ENCODE measurements at places on chromosomes 16 and 17. TPM values are rescaled to one million over a fixed set of nuclear protein-coding genes. Genes with fewer than 3 reads are reported as not detected.
A peak's percentile ranks its signal among the peaks of the same experiment; 100 is the strongest.

ZACN gene
- 10.3 TPM for total RNA-seq

GRCh38 chr16:54174201-54174600, 112.4 kb downstream of the IRX3 start:
- DNase-seq: no peak

GRCh38 chr17:79842656-79843473, 3.6 kb upstream of the CBX4 start:
- peak; percentile 54 for DNase-seq

APOH gene
- total RNA-seq: not detected

NPIPA3 gene
- total RNA-seq: 1.3 TPM

- DNase-seq: peak; percentile 52
Measured at GRCh38 chr16:12082226-12082887, 105.8 kb downstream of the SNX29 start.

DNA sequence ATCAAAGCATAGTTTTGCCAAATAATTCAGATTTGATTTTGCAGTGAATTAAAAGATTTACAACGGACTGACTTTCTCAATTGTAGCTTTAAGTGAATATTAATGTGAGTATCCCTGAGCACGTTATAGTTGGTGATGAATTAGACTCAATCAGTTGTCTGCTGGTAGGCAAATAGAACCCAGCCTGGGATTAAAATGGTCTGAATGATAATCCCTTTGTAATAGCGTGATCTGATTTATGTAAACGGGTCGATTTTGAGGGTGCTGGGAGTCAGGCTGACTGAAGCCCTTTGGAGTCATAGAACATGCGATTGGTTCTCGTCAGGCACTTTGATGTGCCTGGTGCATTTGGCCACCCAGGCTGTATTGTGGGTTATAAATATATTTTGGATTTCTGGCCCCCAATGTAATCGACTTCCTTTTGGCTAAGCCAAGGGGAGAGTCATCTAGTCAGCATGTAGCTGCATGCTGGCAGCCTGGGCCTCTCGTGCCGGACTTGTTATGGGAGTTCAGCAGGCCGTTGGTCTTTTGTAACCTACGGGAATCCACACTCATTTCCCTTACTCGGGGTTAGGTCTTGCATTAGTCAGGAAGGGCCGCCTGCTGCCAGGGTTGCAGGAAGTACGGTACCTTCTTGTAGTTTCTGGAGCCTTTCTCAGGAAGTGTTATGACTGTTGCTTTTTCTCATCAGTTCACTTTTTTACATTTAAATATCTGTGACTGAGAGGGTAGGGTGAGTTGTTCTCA, 5.4 kb downstream of the PGS1 start:
- DNase-seq: peak; percentile 80

PMFBP1 gene
- total RNA-seq: 1.8 TPM

CDRT4 gene
- 16.2 TPM for total RNA-seq

GRCh38 chr16:65312795-65313194, 190.9 kb upstream of the CDH11 start:
- no peak for DNase-seq

MT1A gene
- total RNA-seq: 0.74 TPM

CACNG1 gene
- not detected for total RNA-seq

GRCh38 chr16:2366660-2367309, 26.3 kb upstream of the ABCA3 start:
- no peak for DNase-seq

DNA sequence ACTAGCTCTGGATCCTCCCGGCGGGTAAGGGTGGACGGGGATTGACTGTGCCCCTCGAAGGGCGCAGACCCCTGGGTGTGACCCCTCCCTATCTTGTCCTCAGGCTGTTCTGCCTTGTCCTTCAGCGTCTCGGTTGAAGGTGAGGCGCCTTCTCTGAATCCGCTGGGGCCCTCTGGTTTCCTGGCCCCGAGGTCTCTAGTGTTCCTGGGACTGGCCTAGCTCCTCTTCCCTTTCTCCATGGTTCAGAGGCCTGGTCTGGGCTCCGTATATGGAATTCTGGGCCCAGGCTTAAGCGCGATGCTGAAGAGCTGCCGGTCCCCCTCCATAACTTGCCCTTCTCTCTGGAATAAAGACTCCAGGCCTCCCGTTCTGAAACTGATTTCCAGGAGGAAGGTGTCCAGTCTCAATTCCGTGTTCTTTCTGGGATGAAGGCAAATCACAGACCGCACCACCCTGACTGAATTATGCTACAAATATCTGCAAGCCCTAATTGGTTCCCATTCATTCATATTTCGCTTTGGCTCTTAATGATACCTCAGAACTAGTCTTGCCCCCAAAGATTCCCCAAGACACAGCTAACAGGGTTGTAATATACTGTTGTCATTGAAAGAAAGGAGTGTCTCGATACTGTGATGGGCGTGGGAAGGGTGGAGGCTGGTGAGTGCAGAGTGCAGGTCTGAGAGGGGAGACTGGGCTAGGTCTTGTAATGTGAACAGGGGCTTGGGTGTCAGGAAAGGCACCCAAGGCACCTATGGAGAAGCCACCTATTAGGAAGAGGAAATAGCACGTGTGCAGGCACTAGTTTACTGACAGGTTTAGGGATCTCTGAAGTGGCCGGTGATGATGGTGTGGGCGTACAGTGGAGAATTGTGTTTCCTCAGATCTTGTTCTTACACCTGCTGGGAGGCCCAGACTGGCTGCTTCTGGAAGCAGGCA, 851 bp downstream of the EDC4 start:
- DNase-seq: no peak

COPS3 gene
- 89.0 TPM for total RNA-seq

GRCh38 chr17:50765454-50766221, 1.7 kb downstream of the ANKRD40CL start:
- no peak for DNase-seq

GRCh38 chr16:65185241-65185778, 63.4 kb upstream of the CDH11 start:
- no peak for DNase-seq

- DNase-seq: no peak
Measured at GRCh38 chr17:79023180-79023705, 726 bp upstream of the C1QTNF1 start.

DNA sequence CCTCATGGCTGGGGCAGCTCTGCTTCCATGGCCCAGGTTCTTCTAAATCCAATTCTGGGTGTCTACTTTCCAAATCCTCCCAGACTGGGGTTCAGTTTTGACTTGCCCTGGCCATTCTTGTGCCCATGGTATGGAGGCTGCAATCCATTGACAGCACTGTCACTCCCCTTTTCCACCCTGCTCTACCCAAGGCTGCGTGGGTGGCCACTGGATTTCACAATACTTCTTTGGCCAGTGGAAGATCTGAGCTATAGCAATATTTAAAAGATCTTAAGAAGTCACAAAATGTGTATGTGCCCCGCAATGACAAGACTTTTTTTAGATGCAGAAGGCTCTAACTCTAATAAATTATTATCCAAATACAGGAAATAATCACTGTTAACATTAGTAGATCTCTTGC, 329.4 kb upstream of the CCL2 start:
- no peak for DNase-seq

DNA sequence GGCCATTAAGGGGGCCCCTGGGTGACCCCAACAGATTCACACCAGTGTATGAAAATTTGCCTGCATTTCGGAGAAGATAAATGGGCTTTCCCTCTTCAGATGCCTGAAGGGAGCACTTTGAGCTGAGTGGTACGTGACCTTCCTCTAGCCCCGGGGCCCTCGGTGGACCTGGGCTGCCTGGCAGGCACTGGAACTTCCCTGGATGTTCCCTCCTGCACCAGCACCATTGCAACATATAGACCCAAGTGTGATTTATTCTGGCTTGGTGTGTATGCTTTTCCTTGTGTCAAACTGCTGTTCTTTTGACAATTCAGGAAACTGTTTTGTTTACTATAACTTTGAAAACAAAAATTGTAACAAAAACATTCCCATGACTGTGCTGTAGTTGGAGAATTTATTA, 93.8 kb downstream of the TNFRSF13B start:
- no peak for DNase-seq

MEOX1 gene
- 0.37 TPM for total RNA-seq

DNA sequence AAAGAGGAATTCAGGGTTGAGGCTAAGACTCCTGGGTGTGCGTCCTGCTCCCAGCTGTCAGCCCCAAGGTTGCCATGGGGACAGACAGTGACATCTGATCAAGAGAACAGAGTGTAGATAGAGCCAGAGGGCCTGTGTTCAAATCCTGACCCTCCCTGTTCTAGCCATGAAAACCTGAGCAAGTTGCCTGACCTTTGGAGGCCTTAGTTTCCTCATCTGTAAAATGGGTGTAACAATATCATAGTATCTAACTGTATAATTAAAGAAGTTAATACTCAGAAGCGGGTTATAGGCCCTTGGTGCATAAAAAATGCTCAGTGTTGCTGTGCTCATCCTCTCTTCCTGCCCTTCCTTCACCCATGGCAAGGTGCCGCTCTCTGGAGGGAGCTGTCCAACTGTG, 28.7 kb upstream of the FOXF1 start:
- DNase-seq: no peak

- no peak for DNase-seq
Measured at GRCh38 chr17:46202424-46202823, 9.2 kb upstream of the KANSL1 start.

- no peak for DNase-seq
Measured at GRCh38 chr17:80339118-80339517, 75.8 kb upstream of the ENDOV start.

GRCh38 chr16:88499836-88500251, 46.8 kb downstream of the ZFPM1 start:
- DNase-seq: no peak
